ENCODE measurements at places on chromosomes 4 and X.

DNA sequence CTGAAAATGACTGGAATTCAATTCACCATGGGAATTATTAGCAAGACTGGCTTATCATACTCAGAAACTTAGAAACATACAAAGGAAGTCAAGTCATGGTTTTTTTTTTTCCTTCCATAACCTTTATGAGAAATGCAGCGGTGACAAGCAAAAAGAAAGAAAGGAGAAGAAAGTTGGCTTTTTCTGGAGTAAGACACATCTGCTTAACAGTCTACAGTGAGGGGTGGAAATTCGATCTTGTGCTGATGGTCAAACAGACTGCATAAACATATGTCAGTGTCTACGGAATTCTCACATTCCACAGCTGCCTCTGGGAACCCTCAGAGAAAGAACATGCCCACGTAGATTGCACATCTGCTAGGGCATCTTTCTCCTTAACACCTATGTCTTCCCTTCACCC is 54.6 kb downstream of the PROM1 start:
- DNase-seq, result no peak

DNA sequence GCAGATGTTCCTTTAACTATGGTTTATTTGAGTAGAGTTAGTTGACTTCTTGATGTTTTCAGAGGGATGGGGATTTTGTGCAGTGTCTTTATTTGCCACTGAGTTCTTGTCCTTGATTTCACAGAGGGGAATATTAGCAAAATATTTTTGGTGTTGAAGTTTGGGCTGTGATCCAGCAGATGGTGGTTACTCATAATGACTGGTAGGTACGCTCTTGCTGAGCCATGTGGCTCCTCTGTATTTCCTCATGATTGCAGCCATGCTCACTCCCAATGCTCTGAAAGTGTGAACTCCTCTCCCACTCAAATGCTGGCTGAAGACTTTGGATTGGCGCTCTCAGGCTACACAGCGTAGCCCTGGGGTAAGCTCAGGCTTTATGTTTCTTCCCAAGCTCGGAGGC is 77.7 kb downstream of the KLF8 start:
- no peak for DNase-seq

- no peak for DNase-seq
Measured at GRCh38 chrX:72125331-72126047, 6.2 kb downstream of the RTL5 start.

DNA sequence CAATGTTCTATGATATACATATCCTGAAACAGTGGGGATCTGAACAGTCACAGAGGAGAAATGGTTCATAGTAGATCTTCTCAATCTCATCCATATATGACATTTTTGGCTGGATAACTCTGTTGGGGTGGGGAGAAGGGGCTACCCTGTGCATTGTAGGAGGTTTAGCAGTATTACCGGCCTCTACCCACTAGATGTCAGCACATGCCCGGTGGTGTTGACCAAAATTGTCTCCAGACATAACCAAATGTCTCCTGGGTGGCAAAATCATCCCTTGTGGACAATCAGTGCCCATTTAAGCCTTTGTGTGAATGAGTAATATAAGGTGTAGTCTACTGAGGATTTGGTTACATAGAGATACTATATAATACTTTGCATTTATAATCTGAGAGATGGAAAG is 89.9 kb downstream of the PLS3 start:
- DNase-seq, result no peak

Measured in hematopoietic multipotent progenitor cell treated with erythropoietin and hydrocortisone succinate and interleukin-3 and kit ligand, for 15 days (in vitro differentiated cells).